CD4-positive, alpha-beta T cell treated with Interleukin-4 for 4 hours (primary cell): ENCODE measurements at places on chromosomes 1 and 21.

GRCh38 chr21:44304877-44305293 is 5.0 kb downstream of the PFKL start:
- DNase-seq = peak; percentile 25

- DNase-seq = no peak
Observed at GRCh38 chr21:28818663-28819278, 173.9 kb downstream of the LTN1 start.

- no peak for DNase-seq
Observed at GRCh38 chr1:36081926-36082485, 1.9 kb upstream of the TEKT2 start.

- no peak for DNase-seq
Observed at GRCh38 chr1:86273066-86273465, 116.5 kb upstream of the COL24A1 start.

- DNase-seq = no peak
Observed at GRCh38 chr1:94004924-94005323, 95.7 kb upstream of the GCLM start.

- no peak for DNase-seq
Observed at GRCh38 chr1:197615693-197616011, 159.6 kb downstream of the DENND1B start.

DNA sequence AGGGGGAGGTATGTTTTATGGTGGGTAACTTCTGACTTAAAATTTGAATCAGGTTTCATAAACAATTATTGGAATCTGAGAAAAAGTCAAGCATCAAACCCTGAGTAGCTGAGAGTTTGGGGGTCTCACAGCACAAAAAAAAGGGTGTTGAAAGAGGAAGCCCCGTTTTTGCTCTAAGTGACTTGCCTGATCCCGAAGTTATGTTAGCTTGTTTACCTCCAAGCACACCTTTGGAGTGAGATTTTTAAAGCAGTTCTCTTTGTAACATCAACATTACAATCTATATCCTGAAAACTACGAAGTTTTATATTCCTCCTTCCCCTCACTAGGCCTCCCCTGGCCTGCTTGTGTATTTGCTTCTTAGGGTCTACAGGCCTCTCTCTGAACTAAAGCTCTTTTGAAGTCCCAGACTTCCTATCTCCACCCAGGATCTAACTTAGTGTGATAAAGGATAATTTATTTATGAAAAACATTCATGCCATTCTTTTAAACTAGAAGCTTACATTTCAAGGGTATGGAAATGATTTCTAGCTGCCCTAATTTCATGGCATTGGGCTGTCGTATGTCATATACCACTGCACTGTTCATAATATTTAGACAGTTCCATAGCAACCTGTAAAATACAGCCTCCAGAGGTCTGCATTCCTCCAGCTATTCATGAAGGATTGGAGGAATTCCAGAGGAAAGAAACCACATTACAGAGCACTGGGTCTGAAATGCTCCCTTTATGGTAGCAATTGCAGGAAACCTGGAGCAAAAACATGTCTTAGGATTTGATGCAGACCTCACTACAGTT is 36.1 kb upstream of the RGS1 start:
- peak; percentile 22 for DNase-seq

DNA sequence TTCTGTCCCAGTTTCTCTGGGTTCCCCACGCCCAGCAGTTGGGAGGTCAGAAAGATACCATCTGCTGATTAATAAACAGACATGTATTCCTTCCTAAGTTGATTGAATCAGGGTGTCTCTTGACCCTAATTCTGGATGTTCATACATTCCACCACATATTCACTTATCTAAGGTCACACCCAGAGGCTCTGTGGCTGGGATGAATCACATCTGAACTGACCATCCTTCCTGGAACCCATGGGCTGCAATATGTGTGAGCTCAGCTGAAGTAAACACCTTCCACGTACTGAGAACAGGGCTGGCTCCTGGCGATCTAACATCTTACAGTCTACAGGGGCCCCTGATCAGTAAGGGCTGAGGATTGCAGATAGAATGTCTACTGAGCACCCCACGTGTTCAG is 20.5 kb upstream of the TRABD2B start:
- DNase-seq = no peak

GRCh38 chr1:181160998-181161870 is 72.7 kb downstream of the IER5 start:
- DNase-seq = no peak

- DNase-seq = no peak
Observed at GRCh38 chr1:245984390-245985155, 522.5 kb downstream of the SMYD3 start.

DNA sequence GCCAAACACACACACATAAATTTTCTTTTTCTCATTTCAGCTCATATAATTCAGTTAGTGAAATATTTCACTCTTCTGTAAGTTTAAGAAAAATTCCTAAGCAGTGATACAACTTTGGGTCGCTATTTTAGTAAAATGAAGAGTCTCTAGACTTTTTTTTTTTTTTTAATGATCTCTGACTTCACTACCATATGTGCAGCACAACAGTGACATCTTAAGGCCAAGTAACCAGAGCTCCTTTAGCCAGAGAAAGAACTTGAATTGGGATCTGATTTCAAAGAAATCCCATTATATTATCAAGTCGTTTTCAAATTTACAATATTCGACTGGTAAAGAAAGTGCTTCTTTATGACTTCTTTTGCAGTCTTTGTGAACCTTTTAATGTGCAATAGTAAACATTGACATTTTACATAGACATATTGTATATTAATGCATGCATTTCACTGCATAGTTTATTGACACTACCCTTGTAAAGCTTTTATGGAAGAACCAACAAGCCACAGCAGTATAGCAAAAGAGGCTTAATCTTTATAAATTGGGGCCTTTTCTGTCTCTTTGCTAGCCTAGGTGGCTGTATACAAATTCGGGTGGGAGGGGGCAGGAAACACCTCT is 62.2 kb downstream of the LRRC40 start:
- DNase-seq = no peak

- DNase-seq = peak; percentile 17
Observed at GRCh38 chr1:183567584-183567983, 22.7 kb downstream of the NCF2 start.

- no peak for DNase-seq
Observed at GRCh38 chr1:219538886-219539285, 74.0 kb downstream of the ZC3H11B start.

DNA sequence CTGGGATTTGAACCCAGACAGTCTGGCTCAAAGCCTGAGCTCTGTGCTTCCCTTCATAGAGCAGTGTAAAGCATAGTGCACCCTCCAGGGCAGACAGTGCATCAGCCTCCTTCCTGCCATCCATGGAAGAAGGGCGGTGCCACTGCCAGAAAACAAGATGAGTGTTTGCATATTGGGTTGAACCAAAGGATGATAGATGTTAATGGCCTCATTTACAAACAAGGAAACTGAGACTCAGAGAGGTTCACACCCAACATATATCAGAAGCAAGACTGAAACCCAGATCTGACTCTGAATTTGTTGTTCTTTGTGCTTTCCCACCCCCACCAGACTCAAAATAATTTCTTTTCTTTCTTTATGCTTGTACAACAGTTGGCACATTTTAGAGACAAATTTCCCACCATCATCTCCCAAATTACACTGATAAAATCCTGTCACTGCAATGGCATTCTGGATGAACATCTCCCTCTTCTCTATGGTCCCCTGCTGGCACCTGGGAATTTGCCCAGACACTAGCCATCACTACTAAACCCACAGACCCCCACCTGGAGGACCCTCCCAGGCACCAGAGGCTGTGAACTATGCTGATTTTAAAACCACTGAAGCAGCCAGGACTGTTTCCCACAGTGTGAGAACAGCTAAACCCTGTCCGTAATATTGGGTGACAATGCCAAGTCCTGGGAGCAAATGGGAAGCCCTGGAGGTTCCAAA is 45.4 kb upstream of the MPZL1 start:
- no peak for DNase-seq

- DNase-seq = no peak
Observed at GRCh38 chr21:16124378-16125138, 394.8 kb downstream of the USP25 start.
